ENCODE measurements at places on chromosomes 16 and 17.

DNA sequence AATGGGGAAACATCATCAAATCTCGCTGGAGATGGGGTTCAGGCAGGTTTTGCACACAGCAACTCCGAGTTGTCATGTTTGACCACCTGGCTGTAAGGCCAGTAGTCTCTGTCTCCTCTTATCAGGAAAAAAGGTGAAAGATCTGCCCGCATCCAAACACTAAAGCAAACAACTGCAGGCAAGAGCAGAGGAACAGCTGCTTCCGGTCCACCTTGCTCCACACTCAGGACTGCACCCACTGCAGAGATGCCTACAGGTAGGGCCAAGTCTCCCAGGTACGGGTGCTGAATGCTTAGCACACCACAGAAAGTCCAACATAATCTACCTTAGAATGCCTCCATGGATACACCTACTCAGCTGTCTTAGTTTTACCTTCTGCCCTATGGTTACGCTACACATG lies 7.3 kb downstream of the TEX2 start:
- DNase-seq: no peak

DNA sequence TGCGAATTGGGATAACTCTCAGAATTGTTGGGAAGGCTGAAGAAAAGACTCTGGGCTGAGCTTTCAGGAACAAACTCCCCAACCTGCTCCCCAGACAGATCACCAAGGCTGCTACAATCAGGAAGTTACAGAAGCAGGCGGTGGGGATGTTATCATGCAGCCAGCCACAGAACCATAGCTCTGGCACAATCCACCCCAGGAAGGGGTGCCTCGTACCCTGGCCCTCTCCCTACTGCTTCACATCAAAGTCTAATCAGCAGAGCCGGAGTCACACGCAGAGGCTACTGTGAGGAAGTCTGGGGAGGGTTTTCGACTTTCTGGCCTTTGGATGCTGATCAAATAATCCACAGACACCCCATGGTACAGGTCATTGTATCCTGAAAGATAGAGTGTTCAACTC lies 86.8 kb downstream of the NTN1 start:
- DNase-seq: no peak

GRCh38 chr16:1772362-1772907 lies at the start of gene EME2:
Gene EME2 (plus strand): TSS chr16:1772810. CDS start chr16:1773228, 418 bp downstream.
- no peak for DNase-seq

- DNase-seq: no peak
Measured at GRCh38 chr16:59296888-59297287, 562.8 kb upstream of the GOT2 start.

GRCh38 chr16:68382296-68382718 lies 66.0 kb downstream of the SMPD3 start:
- no peak for DNase-seq

- DNase-seq: no peak
Measured at GRCh38 chr16:82167670-82168069, 2.4 kb downstream of the MPHOSPH6 start.

GRCh38 chr17:83132251-83133081 lies 53.1 kb downstream of the METRNL start:
- DNase-seq: no peak

- DNase-seq: no peak
Measured at GRCh38 chr16:88769617-88770460, 15.2 kb downstream of the PIEZO1 start.

DNA sequence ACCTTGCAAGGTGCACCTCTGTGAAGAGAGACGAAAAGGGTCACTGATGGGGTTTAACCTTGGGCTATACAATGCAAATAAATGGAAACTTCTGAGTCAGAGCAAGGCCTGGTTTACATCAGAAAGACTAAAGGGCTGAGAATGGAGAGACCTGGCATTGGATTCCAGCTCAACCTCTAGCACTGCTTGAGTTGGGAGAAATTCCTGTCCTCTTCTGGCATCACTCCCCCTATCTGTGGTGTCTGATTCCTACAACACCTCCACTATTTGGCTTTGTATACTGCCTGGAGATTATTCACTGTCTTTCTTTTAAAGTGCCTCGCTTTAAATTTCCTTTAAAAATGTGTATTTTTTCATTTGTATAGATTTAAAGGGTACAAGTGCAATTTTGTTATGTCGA lies 68.8 kb downstream of the GPR139 start:
- DNase-seq: no peak

- DNase-seq: no peak
Measured at GRCh38 chr17:55037828-55038227, 69.3 kb downstream of the STXBP4 start.

DNA sequence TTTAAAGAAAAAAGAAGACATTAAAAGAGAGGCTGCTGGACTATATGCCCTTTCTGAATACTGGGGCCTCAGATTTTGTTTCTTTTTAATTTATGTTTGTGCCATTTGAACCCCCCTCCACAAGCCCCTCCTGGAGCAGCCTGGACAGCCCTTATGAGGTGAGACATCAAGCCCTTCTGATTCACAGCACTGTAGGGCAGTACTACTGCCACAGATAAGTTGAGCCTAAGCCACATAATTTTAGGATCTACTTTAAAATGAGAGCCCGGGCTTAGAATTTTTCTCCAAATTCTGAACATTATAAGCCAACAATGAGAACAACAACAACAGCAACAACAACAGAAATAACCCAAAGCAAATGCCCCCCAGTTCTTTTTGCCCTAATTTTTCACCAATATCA lies 256.9 kb upstream of the SALL1 start:
- DNase-seq: no peak

- DNase-seq: no peak
Measured at GRCh38 chr16:80319181-80319580, 221.6 kb upstream of the DYNLRB2 start.

- DNase-seq: no peak
Measured at GRCh38 chr16:58265480-58266052, 29.3 kb downstream of the PRSS54 start.

DNA sequence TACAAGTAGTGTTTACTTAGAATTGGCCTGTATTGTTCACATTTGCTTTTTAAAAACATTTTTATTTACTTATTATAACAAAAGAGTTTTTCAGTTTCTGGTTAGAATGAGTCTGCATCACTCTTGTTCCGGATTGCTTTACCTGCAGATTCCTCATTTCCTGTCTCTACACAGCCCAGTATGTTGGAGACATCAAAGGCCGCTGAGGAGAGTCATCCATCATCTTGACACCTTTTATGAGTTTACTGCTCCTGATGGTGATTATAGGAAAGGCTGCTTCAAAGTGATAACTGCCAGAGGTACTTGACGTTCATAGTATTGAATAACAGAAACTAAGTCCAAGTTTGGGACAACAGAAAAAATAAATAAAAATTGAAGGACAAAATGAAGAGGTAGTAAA lies 490.5 kb upstream of the CA10 start:
- DNase-seq: no peak

DNA sequence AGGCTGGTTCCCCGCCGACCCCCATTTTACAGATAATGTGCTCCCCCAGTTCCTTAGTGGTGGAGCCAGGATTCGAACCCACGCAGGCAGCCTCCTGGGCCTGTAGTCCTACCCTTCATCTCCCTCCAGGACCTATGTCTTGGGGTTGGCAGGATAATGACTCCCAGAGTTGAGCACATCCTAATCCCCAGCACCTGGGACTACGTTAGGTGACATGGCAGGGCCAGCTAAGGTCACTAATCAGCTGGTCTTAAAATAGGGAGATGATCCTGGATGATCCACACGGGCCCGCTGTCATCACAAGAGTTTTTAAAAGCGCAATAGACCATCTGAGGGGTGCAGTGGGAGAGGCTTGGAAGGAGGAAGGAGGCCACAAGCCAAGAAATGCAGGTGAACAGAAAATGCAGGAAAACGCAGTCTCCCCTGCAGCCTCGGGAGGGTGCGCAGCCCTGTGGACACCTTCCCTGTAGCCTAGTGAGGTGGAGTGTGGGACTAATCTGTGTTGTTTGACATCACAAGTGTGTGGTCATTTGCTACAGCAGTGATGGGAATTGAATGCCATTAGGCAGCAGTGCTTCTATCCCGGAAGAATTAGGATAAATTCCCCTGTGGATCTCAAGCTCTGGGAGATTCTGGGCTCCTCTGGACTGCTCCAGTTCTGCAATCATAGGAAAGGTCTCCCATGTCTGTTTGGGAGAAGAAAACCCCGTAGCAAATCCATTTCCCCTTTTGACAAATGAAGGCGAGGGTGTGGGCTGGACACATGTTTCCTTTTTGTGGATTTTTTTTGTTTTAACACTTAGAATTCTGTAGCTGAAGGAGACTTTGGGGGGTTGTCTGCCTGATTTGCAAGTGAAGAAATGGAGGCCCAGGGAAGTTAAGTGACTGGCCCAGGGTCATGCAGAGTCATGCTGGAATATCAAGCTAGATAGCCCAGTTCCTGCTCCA lies 297.7 kb downstream of the SEC14L1 start:
- DNase-seq: no peak

Data from NCI-H2107 (cell line).